Amniotic stem cell (primary cell): ENCODE measurements at places on chromosomes 1 and 21.

- DNase-seq = no peak
These were observed 72.6 kb downstream of the SNRPE start for GRCh38 chr1:203934027-203934426.

DNA sequence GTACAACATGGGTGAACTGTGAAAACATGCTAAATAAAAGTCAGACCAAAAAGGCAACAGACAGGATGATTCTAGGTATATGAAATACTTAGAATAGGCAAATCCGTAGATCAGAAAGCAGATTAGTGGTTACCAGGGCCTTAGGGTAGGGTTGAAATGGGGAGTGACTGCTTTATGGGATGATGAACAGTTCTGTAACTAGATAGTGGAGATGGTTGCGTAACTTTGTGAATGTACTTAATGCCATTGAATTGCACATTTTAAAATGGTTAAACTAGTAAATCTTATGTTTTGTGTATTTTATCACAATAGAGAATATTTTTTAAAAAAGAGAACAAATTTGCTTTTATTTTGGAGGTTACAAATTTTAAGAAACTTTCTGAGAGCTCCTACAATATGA, 17.4 kb downstream of the ZNF326 start:
- DNase-seq = no peak

GRCh38 chr21:14763695-14764064, 217.6 kb upstream of the SAMSN1 start:
- no peak for DNase-seq

- DNase-seq = no peak
These were observed 10.7 kb downstream of the RORC start for GRCh38 chr1:151820940-151821339.

GRCh38 chr1:160834945-160835565, 27.6 kb downstream of the CD244 start:
- no peak for DNase-seq

DNA sequence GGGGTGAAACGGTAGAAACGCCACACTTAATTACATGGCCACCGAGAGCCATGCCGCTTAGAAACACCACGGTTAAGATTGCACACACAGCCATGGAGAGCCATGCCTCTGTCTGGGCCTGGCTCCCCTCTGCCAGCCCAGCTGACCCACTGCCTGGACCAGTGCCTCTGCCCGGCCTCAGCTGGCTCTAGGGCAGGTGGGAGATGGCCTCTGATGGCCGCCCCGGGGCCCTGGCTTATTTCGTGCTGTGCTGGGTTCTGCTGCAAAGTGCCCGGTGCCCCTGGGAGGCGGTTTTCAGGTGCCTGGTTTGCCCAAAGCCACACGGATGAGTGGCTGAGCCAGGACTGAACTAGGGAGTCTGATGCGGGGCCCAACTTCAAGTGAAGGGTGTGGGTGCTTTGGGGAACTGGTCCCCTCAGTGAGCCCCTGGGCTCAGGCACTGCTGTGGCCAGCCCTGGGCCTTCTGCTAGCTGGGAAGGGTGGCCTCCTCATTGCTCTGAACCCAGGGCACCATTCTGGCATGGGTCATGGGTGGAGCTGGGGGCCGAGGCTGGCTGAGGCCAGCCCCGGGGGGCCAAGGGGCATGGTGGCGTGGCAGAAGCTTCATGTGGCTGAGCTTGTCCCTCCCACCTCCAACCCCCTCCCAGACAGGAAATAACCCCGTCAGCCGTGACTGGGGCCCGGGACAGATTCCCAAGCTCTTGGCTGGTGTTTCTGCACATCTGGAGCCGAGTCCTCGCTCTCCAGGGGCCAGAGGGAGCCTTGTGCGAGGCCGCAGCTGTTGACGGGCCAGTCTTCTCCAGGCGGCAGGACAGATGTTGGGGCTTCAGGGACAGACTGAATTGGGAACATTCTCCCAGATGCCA, 1.9 kb upstream of the GPR153 start:
- no peak for DNase-seq

GRCh38 chr1:113760102-113761080, 1.1 kb upstream of the PHTF1 start:
- no peak for DNase-seq

DNA sequence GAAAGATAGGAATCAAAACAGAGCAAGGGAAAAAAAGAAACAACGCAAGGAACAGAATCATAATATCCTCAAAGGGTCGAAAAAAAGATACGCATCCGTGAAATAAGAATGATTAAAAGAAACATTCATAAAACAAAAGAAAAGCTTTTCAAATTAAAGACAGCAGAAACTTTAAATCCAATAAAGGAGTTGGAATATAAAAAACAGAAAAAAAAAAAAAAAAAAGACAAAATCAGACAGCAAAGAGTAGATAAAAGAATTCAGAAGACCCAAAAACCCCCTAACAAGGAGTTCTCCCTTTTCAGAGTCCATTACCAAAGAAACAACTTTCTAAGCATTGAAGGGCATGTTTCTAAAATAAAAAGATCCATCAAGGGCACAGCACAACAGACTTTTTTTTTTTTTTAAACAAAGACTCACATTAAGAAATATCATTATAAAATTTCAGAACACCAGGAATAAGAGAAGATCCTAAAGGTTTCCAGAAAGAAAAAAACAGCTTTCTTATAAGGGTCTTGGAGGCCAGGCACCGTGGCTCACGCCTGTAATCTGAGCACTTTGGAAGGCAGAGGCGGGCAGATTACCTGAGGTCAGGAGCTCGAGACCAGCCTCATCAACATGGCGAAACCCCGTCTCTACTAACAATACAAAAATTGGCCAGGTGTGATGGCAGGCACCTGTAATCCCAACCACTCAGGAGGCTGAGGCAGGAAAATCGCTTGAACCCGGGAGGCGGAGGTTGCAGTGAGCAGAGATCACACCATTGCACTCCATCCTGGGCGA, 44.7 kb downstream of the ENAH start:
- no peak for DNase-seq

GRCh38 chr21:15020797-15021196, 44.0 kb downstream of the NRIP1 start:
- no peak for DNase-seq

DNA sequence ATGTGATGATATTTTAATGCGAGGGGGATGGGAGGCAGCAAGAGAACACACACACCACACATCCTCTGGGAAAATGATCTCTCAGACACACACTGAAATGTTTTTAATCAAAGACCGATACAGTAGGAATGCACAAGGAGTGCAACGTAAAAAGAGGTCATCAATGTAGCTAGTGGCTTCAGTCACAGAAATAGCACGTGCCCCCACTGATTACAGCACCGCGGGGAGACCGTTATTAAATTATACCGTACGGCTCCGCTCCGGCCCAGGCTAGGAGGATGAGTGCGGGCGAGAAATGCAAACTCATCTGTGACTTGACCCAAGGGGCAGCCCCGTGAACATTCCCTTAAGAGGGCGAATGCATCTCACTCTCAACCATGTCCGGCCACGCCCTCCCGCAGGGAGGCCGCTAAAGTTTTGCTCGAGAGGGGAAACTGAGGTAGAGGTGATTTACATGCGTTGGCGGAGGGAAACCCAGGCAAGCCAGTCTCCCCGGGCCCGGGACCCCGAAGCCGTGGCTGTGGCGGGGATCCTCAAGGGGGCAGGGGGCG, 552 bp downstream of the UBR4 start:
- DNase-seq = no peak

- DNase-seq = no peak
These were observed 2.7 kb upstream of the STX12 start for GRCh38 chr1:27770293-27770830.

- no peak for DNase-seq
These were observed 448.7 kb downstream of the PTBP2 start for GRCh38 chr1:97170300-97170699.

DNA sequence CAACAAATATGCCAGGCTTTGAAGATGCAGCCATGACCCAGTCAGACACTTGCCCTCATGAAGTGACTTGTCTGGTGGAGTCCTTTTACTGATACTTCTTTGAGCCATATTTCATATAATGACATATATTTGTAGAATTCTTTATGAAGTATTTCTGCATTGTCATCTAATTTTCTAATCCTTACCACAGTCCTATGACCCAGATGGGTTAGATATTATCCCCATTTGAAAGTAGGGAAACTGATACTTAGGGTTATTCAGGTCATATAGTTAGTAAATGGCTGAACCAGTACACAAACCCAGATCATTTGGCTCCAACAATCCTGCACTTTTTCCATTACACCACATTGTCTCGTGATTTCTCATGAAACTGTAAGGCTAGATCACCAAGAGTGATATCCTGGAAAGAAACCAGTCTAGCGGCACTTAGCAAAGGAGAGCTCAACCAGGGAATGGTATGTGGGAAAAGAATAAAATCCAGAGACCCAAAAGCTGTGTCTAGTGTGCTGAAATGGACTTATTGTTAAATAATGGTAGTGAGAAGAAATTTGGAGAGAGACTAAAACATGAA, 49.6 kb downstream of the ZFYVE9 start:
- DNase-seq = no peak

DNA sequence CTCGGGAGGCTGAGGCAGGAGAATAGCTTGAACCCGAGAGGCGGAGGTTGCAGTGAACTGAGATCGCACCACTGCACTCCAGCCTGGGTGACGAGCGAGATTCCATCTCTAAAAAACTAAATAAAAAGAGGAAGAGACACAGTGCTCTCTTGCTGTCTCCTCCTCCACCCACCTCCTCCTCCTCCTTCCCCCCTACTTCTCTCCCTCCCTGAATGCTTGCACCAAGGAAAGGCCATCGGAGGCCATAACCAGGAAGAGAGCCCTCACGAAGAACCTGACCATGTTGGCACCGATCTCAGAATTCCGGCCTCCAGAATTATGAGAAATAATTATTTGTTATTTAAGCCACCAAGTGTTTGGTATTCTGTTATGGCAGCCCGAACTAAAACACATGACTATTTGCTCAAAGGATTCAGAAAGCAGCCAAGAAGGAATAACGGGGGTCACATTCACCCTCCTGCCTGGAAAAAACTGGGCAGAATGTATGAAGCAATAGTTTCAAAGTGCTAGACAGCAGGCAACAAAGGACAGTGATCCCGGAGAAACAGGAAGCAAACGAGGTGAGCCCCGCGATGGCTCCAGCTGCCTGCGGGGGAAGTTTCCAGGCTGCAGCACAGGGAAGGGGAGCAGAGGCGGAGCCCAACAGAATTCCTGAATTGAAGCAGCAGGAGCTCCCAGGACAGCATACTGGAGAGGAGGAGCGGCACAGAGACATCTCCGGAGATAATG, 35.8 kb downstream of the LDLRAD1 start:
- no peak for DNase-seq

- DNase-seq = no peak
These were observed 397.2 kb downstream of the DUSP10 start for GRCh38 chr1:221344693-221345092.

DNA sequence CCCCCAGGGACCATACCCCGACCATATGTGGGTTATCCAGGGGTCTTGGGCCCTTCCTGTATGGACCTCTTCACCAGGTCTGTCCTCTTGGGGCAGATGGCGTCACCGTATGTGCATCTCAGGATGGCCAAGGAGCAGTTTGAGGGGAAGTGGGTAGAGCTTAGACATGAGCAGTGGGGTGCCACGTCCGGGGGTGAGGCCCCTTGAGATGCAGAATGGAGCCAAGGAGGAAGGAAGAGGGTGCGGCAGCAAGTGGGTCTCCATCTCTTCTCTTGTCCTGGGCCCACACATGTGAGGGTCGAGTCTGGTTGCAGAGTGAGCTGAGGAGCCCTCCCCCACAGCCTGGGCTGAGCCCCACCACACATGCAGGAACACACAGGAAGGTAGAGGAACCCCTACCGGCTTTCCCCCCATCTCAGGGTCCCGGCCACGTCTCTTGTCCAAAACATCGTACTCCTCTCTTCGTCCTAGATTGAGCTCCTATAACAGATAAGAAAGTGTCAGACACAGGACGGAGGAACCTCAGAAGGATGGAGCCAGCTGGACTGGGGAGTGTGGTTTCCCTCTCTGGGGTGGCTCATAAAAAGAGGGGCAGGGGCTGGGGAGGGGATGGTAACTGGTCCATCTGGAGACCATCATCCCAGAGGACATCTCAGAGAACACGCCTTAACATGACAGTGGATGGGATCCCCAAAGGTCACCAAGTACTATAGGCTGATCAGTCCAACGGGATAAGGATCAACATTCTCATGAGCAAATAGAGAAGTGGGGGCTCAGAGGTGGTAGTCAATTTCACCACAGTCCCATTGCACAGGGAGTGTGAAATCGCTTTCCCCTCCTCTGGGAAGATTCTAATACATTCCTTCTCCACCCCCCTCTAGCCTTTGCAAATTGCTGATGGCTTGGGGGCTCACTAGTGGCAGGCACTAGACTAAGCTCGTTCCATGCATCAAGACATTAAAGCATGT, 79.9 kb downstream of the CD247 start:
- no peak for DNase-seq

DNA sequence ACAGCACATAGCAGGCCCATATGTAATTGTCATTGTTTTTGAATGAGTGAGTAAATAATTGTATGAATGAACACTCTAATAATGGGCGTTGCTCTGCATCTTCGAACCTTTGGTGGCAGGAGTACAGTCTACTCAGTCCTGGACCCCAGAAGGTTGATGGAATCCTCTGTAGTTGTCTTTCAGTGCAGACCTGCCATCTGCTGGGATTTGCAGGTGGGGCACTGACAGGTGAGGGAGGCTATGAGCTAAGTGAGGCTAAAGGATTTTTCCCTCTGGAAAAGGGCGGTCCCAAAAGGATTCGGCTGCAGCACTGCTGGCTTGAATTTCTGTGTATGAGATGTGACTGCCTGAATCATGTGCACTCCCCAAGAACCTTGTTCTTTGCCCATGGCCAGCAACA, 53.4 kb downstream of the PLXNA2 start:
- DNase-seq = no peak

- DNase-seq = no peak
These were observed 5.2 kb upstream of the SPRR1B start for GRCh38 chr1:153025797-153026196.

GRCh38 chr1:111736548-111737215, 2.5 kb downstream of the INKA2 start:
- DNase-seq = no peak

DNA sequence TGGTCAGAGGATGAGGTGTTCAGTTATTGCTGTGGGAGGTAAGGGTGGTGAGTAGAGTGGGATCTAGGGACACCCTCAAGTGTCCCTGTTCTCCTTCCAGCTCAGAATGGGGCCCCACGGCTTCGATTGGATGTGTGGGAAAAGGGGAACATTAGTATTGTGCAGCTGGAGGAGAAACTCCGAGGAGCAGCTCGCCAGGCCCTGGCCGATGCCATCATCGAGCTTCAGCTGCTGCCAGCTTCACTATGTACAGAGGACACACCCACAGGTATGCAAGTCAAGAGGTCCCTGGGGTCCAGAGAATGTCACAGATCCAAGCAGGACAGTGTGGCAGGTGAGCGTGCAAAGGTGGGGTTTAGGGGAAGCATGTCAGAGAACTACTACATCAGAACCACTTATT, 13.9 kb downstream of the HYI start:
- DNase-seq = no peak

GRCh38 chr1:202171292-202172014, 11.1 kb upstream of the PTPN7 start:
- no peak for DNase-seq
